Epithelial cell of esophagus (primary cell): ENCODE measurements at places on chromosomes 4 and X.
A peak's percentile ranks its signal among the peaks of the same experiment; 100 is the strongest.

- no peak for DNase-seq
Observed at GRCh38 chr4:175731506-175731905, 80.6 kb downstream of the GPM6A start.

GRCh38 chr4:81466841-81467671 lies 4.7 kb downstream of the RASGEF1B start:
- DNase-seq: peak; percentile 85

GRCh38 chr4:159639671-159640323 lies 536.9 kb downstream of the RAPGEF2 start:
- peak; percentile 28 for DNase-seq

DNA sequence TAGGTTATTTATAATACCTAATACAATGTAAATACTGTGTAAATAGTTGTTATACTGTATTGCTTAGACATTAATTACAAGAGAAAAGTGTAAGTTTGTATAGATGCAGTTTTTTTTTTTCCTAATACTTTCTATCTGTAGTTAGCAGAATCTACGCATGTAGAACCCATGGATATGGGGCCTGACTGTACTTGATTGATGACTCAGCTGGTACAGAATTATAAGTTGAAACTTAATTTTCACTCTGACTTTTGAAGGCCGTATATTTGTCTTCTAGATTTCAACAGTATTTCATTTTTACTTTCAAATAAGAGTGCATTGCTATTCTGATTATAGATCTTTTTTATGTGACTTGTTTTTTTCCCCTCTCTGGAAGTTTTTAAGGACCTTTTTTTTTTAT lies 30.8 kb upstream of the NDUFC1 start:
- DNase-seq: peak; percentile 36

- DNase-seq: peak; percentile 54
Observed at GRCh38 chr4:152935143-152935542, 980 bp upstream of the FHDC1 start.

DNA sequence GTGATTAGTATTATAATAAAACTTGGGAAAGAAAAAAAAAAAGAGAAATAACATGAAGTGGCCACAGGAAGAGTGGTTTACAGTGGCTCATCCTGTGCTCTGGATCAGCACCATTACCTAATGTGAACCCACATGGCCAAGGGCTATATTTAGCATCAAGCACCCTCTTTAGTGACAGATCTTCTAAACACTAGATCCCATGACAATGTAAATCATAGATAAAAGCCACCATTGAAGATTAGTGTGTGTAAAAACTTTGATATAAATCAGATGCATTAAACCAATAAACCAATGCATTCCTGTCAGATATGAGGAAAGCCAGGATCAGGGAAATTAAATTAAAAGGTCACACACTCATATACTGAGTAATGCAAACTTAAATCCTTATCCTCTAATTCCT lies 400.6 kb upstream of the MAGEB18 start:
- DNase-seq: no peak

DNA sequence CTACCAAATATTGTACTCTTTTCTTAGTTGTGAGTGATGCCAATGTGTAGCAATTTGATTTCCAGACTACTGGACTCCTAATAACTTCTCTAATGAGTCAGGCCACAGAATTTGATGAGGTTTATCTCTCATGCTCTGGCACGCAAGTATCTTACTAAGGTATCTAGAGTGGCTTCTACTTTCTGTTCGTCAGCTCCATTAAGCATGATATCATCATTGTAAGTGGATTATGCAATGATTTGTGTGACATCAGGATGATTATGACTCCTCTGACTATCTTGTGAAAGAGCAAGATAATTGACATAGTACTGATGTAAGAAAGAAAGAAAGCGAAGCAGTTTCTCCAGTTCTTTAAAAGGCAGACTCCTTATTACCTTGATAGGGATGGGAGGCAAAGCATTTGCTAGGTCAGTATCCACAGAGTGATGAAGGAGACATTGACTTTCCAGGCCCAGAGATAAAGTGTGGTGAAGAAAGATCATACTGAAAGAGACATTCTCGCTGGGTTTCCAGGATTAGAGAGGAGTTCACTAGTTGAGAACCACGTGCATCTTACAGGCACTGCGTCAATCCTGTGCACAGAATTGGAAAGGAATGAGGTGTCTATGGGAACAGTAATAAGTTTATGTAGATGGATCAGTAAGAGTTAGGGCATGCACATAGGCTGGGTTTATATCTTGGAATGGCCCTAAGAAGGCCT lies 161.9 kb upstream of the STK26 start:
- peak; percentile 54 for DNase-seq

DNA sequence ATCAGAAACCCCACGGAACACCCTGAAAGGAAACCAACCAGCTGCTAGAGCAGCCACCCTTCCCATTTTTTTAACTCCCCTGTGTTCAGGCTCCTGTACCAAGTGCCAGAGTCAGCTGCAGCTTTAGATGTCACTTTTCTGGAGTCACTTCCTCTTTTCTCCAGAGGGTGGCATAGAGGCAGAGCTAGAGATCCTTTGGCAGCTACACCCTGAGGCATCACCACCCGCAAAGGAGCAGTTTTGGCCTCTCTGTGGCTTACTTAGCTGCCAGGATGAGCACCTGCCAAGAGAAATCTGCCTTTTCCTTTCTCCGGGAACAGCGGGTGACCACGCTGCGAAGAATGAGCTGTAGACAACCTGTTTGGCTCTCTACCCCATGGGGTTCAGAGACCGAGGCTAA lies 58.0 kb upstream of the CHRDL1 start:
- peak; percentile 35 for DNase-seq

GRCh38 chr4:168502861-168503260 lies 6.0 kb downstream of the PALLD start:
- DNase-seq: no peak

GRCh38 chr4:112085156-112086035 lies 59.9 kb upstream of the FAM241A start:
- DNase-seq: no peak

DNA sequence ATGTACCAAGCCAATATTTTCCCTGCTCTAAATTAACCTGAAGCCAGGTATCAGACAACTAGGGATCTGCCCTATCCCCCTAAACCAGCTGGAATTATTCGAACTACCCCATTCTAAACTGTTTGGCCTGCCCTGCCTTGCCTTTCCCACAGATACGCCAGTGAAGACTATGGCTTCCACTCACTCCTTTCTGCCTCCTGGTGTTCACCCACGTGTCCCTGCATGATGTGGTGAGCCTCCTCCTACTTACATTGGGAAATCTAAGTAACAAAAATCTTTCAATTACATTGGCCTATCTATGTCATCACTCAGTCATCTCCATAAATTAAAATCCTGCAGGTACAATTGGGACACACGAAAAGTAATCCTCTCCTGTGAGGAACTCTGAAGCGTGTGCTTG lies 6.1 kb upstream of the LDOC1 start:
- DNase-seq: no peak

GRCh38 chr4:123495530-123495929 lies 98.9 kb downstream of the SPRY1 start:
- peak; percentile 76 for DNase-seq

- no peak for DNase-seq
Observed at GRCh38 chrX:111811831-111812230, 64.2 kb upstream of the TRPC5OS start.

- no peak for DNase-seq
Observed at GRCh38 chr4:2827071-2827873, 16.4 kb upstream of the ADD1 start.

- DNase-seq: peak; percentile 46
Observed at GRCh38 chrX:15930585-15930984, 76.0 kb upstream of the AP1S2 start.

GRCh38 chrX:123331859-123332258 lies 147.8 kb downstream of the GRIA3 start:
- DNase-seq: no peak

GRCh38 chrX:7264399-7264798 lies 116.4 kb upstream of the PUDP start:
- no peak for DNase-seq

- peak; percentile 41 for DNase-seq
Observed at GRCh38 chr4:2412534-2412884, 5.9 kb downstream of the ZFYVE28 start.

DNA sequence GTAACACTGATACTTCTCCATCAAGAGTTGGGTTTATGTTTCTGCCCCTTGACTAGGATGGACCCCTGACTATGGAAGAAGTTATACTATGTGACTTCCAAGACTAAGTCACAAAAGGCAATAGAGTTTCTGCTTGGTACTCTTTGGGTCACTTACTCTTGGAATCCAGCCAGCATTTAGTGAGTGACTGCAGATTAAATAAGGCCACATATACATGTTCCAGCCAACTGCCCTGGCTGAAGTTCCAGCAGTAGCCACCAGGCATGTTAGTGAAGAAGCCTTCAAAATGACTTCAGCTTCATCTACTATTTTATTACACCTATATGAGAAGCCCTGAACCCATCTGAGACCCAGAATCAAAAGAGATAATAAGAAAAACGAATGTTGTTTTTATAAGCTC lies 524.0 kb downstream of the DMD start:
- DNase-seq: no peak

GRCh38 chr4:39568805-39569204 lies 41.6 kb upstream of the UGDH start:
- peak; percentile 88 for DNase-seq

- DNase-seq: no peak
Observed at GRCh38 chr4:47954245-47954644, 39.9 kb upstream of the NFXL1 start.

- DNase-seq: no peak
Observed at GRCh38 chr4:184444953-184445309, 29.4 kb downstream of the IRF2 start.

GRCh38 chr4:108635070-108635655 lies 14.8 kb downstream of the RPL34 start:
- peak; percentile 24 for DNase-seq

DNA sequence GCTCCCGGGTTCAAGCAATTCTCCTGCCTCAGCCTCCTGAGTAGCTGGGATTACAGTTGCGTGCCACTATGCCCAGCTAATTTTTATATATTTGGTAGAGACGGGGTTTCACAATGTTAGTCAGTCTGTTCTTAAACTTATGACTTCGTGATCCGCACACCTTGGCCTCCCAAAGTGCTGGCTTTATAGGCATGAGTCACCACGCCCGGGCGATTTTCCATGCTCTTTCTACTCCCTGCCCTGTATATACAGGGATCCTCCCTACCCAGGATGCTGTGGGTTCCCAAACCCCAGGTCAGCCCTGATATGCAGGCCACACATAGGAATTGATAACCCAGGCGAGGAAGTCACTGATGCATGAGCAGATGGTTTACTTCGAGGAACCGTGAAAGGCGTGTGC lies 31.4 kb downstream of the SSX5 start:
- DNase-seq: no peak
